Stimulated activated CD4-positive, alpha-beta T cell treated with anti-CD3 and anti-CD28 coated beads, Interleukin-4, amount 100 ng/mL, for 4 hours (primary cell): ENCODE measurements at places on chromosomes 5 and 9.

- no peak for DNase-seq
Measured at GRCh38 chr5:35354751-35355150, 124.5 kb upstream of the PRLR start.

DNA sequence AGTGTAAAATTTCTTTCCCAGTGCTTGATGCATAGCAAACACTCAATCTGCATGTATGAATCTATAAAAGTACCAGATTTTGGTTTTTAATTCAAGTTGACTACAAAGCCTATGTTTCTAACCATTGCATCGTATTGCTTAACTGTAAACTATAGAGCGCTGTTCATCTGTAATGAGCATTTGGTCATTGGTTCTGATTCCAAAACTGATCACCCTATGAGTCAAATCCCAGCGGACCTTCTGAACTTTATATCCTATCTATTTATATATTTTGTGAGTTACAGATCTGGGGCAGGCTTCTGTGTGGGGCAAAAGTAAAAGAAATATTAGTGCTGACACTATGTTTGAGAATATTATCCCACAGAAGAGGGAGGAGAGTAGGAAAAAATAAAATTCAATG, 305.7 kb upstream of the TNC start:
- no peak for DNase-seq

DNA sequence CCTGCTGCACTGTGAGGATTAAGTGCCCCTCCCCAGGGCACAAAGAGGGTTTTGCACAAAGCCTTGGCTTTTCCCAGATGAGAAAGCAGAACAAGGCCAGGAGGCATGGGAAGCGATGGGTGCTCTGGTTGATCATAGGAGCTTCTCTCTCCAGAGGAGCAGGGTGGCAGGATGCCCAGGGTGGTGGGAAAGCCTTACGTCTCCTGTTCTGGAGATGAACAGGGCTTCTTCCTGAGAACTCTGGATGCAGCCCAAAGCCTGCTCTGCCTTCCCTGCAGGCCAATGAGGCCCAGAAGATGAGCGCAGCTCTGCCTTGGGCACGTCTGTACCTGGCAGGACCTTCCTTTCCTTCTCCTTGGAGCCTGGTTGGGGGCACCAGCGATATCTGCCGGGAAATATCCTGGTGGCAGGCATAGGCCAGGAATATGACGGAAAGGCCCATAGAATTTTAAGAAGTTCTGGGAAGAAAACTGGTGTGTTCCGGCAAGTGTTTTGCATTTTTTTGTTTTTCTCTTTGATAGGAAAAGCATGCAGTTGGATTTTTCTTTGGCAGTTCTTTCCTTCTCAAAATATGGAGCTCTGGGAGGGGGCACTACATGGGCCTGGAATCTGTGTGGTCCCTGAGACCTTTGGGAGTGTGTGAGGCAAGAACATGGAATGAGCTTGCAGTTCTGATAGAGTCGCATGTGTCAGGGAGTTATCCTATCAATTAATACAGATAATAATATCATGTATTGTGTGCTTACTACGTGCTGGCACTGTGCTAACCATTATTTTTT, 253.2 kb upstream of the KLF4 start:
- no peak for DNase-seq

GRCh38 chr9:126788046-126788445, 16.8 kb upstream of the ZBTB43 start:
- DNase-seq, result no peak
